CD4-positive, alpha-beta T cell treated with Interleukin-12 subunit alpha and Interleukin-12 subunit beta, for 1 hour (primary cell): ENCODE measurements at places on chromosomes 12 and 14.

DNA sequence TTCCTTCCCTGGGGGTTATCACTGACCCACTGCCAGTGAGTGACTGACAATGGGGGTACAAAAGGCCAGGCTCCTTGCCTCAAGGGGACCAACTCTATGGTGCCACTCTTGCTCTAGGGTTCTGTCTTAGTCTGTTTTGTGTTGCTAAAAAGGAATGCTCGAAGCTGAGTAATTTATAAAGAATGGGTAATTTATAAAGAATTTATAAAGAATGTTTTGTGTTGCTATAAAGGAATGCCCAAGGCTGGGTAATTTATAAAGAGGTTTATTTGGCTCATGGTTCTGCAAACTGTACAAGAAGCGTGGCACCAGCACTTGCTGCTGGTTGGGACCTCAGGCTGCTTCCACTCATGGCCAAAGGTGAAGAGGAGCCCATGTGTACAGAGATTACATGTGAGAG is 15.8 kb upstream of the RASSF8 start:
- no peak for DNase-seq

- DNase-seq, result no peak
Observed at GRCh38 chr14:22872833-22873520, 1.4 kb downstream of the LRP10 start.

DNA sequence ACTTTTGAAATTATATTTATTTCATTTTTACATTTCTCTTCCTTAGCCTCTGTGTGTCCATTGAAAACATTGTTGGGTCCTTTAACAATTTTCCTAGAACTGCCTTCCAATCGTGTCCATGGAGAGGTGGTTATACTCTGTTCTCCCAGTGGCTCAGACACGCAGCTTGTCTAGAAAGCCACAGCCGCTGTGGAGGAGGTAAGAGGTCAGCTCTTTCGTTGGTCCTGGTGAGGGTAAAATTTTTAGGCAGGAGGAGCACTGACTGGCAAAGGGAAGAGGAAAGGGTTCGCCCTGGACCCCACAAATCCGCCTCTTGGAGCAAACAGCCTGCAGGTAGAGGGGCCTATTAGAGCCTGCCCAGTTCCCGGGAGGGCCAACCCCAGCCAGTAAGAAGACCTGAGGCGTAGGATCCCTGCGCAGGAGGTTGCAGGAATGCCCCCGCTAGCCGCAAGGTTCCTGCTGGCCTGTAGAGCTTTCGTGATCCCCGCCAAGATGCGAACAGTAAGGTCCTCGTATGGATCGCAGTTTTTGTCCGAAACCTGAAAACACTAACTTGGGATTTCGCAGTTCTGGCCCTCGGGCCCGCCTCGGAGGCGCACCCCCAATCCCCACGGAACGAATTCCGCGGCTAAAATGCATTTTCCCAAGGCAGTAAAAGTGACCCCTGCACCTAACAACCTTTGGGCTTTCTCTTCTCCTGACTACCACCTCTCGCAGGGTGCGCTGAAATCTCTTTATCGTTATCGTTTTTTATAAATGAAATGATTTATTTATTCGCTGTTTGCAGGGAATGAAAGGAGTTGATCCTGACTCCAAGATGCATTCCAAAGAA is 7.5 kb upstream of the PAX9 start:
- no peak for DNase-seq

DNA sequence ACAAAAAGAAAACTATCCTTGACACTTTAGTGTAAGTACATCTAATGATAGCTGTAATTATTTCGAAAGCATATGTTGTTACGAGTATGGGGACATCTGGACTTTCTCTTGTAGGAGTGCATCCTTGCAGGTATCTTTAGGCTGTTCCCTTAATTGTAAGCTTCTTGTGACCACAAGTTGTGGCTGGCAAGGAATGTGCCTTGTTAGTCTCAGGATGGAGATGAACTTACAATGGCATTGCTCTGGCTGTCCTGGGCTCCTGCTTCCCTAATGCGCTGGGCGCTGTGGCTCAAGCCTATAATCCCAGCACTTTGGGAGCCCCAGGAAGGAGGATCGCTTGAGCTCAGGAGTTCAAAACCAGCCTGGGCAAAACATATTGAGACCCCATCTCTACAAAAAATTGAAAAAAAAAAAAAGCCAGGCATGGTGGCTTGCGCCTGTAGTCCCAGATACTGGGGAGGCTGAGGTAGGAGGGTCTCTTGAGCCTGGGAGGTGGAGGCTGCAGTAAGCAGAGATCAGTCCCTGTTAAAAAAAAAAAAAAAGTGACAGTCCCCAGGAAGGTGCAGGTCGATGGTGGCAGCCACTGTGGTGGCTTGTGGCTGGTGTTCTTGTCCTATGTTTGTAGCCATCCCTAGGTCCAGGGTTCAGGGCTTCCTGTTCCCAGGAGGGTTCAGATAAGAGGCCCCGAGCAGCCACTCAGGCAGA is 23.7 kb upstream of the PPP1R13B start:
- DNase-seq, result no peak

DNA sequence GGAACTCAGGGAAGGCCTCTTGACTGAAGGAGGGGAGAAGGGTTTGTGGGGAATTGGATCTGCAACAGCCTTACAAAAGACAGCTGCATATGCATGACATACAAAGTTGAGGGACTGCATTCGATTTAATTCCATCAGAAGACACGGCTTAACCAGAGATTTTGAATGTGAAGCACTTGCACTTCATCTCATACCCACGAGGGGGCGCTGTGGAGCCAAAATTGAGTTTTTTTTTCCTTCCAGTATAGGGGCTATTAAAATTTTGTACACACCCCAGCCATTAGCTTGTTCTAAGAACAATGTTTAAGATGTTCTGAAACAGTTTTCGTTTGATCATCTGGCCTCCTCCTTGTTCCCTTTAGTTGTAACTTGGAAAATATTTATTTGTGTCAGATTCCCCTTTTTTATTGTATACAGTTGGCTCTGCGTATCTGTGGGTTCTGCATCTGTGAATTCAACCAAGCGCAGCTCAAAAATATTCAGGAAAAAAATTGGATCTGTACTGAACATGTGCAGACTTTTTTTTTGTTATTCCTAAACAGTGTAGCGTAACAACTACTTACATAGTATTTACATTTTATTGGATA is 1.6 kb downstream of the SUDS3 start:
- peak; percentile 81 for DNase-seq

DNA sequence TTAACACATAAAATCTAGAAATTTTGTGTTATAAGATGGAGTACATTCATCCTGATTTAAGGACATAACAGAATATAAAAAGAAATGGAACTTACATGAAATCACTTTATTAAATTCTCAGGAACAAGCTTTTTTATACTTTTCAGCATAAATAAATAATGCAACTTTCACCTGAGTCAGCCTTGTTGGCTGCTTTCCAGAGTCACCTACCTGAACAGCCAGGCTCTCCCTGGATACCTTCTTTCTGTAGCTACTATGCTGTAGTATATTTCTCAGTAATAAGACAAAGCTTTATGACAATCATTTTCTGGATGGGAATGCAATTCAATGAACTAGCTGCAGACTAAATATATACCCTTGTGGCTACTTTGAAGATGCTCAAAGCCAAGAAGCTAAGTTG is 111.9 kb downstream of the NTS start:
- DNase-seq, result no peak

DNA sequence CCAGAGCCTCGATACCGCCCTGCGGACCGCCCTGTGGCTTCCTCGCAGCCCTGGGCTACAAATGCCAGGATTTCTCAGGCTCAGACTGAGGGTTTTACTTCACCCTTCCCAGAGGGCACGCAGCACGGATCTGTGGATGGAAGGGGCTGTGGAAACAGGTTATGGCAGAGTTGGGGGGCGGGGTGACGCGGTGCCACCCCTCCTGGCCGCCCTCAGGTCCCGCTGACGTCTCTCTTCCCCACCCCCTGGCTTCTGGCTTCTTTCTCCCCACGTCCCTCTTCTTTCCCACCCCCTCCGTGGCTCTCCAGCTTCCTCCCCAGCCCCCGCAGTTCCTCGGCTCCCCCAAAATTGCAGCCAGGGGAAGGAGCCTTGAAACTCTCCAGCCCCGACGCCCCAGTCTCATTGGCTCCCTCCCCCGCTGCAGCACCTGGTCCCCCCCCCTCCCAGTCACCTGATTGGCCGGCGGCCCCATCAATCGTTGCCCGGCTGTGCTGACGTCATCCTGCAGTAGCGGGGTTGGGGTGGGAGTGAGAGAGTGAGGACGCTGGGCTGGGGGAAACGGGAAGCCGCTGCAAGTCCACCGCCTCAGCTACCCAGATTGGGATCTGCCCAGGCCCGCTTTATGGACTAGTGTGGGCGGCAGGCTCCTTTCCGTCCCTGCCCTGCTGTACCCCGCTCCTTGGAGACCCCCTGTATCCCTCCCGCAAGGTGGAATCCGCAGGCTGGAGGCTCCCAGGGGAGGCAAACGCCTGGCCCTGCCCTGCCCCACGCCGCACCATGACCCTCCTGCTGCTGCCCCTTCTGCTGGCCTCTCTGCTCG is at the start of gene CLSTN3:
TSS of gene CLSTN3 (plus strand) at position 500 of the 820 bp plus-strand sequence. CDS start at position 778, 278 bp downstream.
- DNase-seq, result peak; percentile 91

GRCh38 chr14:31955936-31956579 is 121.0 kb upstream of the ARHGAP5 start:
- DNase-seq, result no peak

DNA sequence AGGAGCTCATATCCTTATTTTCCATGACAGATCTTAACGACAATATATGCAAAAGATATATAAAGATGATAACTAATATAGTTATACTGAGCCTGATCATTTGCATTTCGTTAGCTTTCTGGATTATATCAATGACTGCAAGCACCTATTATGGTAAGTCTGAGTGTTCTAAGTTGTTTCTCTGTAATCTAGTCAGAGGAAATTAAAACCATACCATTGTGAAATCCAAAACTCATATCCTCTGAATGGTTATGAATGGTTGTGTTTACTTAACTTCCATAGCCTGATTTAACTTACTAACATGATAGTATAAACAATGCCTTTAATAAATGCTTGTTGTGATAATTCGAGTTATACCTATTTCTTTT is 760 bp downstream of the TMEM19 start:
- DNase-seq, result no peak

- peak; percentile 72 for DNase-seq
Observed at GRCh38 chr12:56687223-56688128, 608 bp downstream of the PTGES3 start.

DNA sequence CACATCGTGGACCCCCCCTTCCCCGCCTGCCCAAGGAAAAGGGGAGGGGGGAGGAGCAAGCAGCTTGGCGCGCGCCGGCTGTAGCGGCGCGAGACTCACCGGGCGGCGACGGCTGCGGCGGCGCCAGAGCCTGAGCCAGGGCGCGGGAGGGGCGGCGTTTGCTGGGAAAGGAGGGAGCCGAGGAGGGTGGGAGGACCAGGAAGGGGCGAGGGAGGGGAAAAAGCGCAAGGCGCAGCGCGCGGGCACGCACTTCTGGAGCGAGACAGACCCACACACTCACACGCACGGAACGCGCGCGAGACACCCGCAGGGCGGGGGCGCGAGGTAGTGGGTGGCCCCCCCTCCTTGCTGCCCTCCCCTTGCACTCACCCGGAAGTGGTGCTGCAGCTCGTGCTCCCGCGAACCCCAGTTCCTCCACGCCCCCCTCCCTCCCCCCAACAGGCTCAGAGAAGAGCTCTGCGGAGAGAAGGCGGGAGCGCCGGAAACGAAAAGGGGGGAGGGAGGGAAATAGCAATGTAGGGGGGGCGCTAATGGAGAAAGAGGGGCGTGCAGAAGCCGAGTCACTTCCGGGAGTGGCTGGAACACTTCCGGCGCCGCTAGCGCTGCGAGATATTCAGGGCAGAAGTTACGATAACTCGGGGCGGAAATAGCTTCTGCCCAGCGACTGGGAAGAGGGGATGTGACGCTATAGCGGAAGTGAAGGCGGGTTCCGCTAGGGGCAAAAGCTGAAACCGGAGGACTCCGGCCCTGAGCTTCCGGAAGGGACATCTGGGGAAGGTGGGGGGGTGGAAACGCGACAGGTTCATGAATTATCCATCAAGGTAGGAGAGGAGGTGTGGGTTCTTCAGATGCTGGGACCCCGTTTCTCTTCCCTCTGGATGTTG is at the start of gene ZNF384:
TSS of gene ZNF384 (minus strand) at position 377 of the 884 bp plus-strand sequence. CDS start 9,855 bp downstream, outside the sequence.
- DNase-seq, result peak; percentile 98

- no peak for DNase-seq
Observed at GRCh38 chr12:61891632-61892031, 368.6 kb upstream of the USP15 start.

DNA sequence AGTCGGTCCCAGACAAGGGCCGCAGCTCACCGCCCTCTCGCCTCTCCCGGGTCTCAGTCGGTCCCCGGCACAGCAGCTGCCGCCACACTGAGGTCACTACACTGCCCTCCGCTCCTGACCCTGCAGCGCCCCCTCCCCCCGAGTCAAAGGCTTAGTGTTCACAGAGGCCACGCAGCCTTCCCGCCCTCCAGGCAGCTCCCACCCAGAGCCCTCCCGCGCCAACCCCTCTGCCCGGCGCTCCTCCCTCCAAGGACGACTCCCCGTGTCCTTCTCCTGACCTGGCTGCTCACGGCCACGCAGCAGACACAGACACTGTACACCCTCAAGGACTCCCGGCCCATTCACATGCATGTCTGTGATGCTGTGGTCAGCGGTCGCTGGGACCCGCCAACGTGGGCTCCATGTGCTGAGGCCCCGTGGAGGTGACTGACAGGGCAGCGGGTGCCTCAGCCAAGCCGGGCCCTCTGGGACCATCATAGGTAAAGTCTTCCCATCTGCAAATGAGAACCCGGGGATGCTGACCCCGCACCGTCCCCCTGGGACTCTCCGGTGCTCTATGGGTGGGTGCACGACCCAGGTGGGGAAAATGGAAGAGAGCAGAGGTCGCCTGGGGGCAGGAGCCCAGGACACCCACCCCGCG is 16.3 kb upstream of the GALNT9 start:
- DNase-seq, result no peak

DNA sequence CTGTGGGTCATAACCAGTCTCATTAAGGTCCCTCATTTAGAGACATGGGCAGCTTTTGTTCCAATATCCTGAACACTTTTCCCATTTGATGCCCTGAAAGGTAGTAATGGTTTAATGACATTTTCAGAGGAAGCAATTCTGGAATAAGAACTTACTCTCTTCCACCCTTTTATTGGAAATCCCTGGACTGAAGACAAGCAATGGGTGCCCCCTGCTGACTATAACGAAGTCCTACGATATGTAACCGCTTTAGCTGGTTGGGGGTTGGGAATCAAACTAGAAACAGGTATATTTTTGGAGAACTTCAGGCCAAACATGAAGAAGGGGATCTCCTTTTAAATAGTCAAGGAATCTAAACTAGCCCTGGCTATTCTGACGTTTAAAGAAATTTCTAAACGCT is 20.5 kb downstream of the SARNP start:
- peak; percentile 34 for DNase-seq

GRCh38 chr14:99391671-99392070 is 89.0 kb downstream of the SETD3 start:
- DNase-seq, result no peak
